Psoas muscle (tissue), 8 donors: ENCODE measurements at places on chromosomes 12 and 14. TPM values are rescaled to one million over a fixed set of nuclear protein-coding genes. Genes with fewer than 3 reads are reported as not detected.
A peak's percentile ranks its signal among the peaks of the same experiment; 100 is the strongest.

The NFE2 gene
- 1.6 TPM for total RNA-seq

The KRT77 gene
- not detected for total RNA-seq

GRCh38 chr12:46893434-46893833 is 67.6 kb upstream of the SLC38A4 start:
- DNase-seq: no peak

- DNase-seq: no peak
Observed at GRCh38 chr14:33754261-33754660, 196.6 kb downstream of the EGLN3 start.

The TRMT61A gene
- 12.7 TPM for total RNA-seq

DNA sequence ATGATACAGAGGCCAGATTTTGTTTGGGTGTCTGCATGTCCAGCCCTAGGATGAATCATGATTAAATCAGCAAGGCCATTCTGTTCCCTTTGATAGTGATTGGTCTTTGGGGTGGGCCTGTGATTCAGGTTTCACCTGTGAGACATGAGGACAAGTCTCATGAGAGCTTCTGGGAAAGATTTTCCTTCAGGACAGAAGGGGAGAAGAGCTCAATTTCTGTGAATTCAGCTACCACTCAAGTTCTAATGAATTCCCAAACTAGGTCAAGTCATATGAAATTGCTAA is 73.4 kb downstream of the ZNF664 start:
- no peak for DNase-seq

DNA sequence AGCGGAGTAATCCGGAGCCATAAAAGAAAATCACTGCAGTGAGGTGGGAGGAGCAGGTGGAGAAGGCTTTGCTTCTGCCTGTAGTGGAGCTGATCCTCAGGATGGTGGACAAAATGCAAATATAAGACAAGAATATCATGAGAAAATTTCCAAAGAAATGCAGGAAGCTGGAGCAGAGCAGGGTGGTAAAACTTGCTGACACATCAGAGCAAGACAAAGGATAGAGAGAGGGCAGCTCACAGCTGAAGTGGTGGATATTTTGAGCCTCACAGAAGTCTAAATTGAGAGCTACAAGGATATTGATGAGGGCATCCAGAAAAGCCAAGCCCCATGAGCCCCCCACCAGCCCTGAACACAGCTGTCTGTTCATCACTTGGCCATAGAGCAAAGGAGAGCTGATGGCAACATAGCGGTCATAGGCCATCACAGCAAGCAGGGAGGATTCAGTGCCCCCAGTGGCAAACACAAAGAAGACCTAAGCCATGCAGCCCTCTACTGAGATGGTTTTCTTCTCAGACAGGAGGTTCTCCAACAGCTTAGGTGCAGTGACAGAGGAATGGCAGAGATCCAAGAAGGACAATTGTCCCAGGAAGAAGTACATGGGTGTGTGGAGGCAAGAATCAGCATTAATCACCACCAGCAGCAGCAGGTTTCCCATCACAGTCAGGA is 30.0 kb upstream of the ANP32D start:
- DNase-seq: no peak

DNA sequence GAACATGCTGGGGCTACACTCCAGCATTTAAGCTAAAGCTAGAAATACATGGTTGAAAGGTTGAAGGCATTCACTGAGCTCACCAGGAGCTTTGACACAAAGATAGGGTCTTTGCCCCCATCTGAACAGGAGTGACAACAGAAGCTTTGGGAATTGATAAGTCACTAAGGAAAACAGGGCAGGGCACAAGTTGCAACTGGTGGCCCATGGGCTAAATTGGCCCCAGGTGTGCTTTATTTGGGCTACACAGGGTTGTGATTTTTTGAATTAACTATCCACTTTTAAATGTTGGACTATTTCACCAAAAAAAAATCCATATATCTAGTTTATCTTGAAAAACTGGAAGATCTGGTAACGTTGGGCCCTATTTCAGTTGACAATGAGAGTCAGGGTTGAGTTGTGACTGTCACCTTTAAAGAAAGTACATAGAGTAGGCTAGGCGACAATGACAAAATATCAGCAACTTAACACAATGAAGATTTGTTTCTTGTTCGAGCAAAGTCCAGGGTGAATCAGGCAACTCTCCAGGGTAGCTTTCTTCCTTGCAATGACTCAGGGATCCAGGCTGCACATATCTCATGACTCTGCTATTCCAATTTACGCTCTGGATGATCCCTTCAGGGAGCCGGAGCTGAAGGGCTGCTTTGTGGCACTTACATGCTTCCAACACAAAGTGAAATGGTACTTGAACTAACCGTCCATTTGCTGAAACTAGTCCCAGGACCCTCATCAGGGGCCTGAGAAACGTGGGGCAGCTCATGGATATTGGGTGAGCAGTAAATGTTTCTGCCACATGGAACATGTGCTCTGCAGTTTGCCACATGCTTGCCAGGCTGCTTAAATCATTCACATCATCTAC is 13.3 kb upstream of the EIF4B start:
- no peak for DNase-seq

The RFX4 gene
- total RNA-seq: not detected

The B4GALNT3 gene
- total RNA-seq: 1.2 TPM

GRCh38 chr12:51819736-51820525 is 28.6 kb downstream of the FIGNL2 start:
- peak; percentile 16 for DNase-seq

The CLMN gene
- 3.9 TPM for total RNA-seq

GRCh38 chr12:25887367-25887766 is 71.1 kb upstream of the RASSF8 start:
- DNase-seq: no peak

The ART4 gene
- total RNA-seq: not detected

GRCh38 chr12:3160081-3160480 is 82.9 kb downstream of the TSPAN9 start:
- no peak for DNase-seq

- no peak for DNase-seq
Observed at GRCh38 chr14:42517806-42518500, 911.3 kb downstream of the LRFN5 start.

DNA sequence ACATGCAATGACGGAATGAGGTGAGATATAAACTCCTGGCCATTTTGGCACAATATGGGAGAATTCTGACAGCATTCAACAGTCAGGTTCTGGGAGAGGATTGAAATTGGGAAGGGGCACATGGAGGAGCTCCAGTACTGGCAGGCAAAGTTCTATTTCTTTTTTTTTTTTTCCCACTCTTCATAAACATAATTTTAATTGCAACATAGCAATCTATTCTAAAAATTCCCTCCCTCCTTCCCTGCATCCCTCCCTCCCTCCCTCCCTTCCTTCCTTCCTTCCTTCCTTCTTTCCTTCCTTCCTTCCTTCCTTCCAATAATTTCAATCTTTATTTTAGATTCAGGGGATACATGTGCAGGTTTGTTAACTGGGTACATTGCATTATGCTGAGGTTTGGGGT is 93.2 kb downstream of the PTCSC3 start:
- DNase-seq: no peak

DNA sequence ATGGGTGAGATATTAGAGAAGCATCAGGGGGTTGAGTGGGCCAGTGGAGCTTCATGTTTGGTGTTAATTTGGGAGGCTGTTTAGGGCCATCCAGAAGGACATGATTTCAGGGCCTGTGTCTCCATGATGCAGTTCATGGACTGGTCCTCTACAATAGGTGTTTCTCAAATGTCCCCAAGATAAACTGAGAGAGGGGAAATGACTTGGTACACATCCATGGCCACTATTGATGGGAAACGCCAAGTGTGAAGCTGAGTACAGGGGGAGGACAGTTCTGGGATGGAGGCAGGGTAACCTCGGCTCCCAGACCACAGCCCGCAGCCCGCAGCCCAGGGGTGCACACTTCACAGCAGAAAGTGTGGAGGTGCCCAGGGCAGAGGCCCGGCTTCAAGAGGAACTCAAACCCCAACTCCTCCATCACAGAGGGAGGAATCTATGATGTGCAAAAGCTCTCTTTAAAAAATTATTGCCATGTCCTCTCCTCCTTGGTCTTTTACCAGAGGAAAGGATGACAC is 33.3 kb downstream of the CACNA2D4 start:
- no peak for DNase-seq

DNA sequence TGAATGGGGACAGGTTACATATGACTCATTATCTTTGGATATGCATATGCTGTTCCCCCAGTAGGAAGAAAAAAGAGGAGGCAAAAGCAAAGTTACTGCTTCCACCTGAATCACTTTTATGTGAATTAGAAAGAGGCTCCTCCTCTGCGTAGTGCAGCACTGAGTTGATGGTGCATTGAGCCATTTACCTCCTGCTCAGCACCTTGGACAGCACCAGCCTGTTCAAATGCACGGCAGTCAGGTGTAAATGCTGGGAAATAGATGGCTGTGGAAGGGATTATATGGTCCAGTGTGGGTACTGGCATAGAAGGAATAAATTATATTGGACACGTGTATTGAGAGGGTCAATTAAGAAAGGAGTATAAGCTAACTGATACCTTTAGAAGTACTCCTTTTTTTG is 541.9 kb upstream of the SEL1L start:
- no peak for DNase-seq

DNA sequence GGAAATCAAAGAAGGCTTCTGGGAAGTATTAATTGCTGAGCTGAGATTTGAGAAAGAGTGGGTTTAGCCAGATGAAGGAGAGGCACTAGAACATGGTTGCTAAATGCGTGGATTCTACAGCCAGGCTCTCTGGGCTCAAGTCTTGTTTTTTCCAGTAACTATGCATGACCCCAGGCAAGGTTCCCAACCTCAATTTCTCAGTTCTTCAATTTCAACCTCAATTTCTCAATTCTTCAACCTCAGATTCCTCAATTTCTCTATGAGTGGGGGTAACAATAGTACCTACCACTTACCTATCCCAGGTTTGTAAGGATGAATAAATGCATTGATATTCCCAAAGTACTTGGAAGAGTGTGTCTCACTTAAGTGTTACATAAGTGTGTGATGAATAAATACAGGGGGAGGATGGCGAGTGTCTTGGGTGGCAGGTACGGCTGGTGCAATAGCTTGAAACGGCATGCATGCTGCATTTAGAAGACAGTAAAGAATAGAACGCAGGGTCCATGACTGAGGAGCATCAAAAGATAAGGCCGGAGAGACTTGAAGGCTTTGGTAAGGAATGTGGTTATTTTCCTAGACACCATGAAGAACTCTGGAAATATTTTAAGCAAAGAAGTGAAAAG is 149.1 kb upstream of the ATP2B1 start:
- no peak for DNase-seq

DNA sequence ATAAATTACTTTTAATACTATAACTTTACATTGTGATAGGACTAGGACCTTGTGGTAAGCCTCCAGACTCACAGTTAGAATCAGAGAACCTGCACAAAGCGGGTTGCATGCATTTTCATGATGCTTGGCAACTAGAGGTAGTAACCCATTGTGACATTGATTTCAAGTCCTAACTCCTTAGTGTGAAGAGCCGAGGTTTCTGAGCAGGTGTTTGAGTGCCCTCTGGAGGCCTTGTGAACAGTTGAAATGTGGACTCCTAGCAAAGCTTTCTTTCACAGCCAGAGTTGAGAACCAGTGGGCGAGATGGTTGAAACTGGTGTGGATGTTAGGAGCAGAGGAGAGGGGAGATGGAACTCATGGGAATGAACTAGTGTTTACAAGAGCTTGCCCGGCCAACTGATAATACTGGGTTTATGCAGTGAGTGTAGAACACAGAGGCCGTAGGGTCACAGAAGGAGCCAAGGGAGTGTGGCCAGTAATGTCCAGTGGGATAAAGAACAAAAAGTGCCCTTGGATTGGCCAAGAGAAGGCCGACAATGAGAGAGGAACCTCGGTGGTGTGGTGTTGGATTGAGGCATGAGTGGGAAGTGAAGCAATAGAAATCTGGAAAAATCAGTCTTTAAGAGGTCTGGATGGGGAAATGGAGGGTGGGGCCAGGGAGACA is 10.9 kb downstream of the ZNF664 start:
- DNase-seq: no peak
